ENCODE measurements at places on chromosomes 1 and 21. TPM values are rescaled to one million over a fixed set of nuclear protein-coding genes. Genes with fewer than 3 reads are reported as not detected.

- no peak for DNase-seq
Measured at GRCh38 chr1:44842862-44843655, at the start of gene PTCH2. TSS of gene PTCH2 (minus strand) at chr1:44843253. CDS start at chr1:44842932, 321 bp downstream.

DNA sequence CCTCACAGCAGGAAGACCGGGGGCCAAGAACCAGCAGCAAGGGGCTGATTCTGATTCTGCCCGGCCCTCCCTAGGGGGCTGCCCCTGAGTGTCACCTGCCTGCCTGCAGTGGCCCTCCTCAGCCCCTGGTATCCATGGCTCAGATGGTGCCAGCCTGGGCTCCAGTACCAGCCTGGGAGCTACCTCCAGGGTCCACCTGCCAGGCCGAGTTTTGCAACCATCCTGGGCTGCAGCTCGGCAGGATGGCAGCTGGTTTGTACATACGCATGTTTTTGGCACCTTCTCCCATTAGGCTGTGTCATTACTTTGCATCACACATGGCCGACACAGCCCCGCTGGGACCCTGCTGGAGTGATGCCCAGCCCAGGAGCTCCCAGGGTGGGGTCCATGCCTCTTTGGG, 93.3 kb upstream of the WNT4 start:
- no peak for DNase-seq

DNA sequence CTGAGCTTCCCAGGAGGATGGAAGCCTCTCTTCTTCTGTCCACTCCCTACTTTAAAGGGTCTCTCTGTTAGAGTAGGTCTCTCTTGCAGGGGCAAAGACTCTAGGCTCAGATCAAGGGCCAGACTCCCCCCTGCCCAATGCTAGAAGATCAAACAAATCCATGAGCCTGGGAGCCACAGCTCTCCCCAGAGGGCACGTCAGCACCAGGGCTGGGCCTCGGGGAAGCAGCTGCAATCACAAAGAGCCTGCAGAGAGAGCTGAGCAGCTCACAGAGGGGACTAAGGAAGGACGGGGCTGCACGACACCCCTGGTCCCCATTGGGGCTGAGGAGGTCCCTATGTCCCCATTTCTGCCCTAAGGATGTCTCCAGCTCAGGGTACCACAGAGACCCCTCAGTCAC, 3.9 kb downstream of the CNTN2 start:
- DNase-seq = no peak

DNA sequence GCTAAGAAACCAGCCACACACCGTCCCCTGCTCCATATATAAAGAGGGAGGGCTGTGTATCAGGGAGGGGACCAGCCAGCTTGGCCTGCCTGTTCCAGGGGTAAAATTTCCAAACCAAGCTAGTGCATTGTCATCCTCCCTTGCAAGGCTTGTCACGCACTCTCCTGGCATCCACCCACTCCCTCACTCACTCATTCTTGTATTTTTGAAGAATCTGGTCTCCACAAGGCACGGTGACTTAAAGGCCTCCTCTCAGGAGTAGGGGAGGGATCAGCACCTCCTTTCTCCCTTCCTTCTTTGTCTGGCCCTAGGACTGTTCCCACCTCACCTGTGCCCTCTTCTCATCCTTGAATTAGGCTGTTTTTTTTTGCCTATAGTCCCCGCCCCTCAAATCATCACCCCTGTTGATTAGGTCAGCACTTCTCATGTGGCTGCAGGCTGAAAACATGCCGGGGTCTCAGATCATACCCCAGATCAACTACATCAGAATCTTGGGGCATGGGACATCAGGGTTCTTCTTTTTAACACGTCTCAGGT, 5.0 kb downstream of the ABCA4 start:
- no peak for DNase-seq

The CFHR3 gene
- total RNA-seq = not detected

The SLC26A9 gene
- 0.15 TPM for total RNA-seq

The ADGRL2 gene
- total RNA-seq = 0.43 TPM

DNA sequence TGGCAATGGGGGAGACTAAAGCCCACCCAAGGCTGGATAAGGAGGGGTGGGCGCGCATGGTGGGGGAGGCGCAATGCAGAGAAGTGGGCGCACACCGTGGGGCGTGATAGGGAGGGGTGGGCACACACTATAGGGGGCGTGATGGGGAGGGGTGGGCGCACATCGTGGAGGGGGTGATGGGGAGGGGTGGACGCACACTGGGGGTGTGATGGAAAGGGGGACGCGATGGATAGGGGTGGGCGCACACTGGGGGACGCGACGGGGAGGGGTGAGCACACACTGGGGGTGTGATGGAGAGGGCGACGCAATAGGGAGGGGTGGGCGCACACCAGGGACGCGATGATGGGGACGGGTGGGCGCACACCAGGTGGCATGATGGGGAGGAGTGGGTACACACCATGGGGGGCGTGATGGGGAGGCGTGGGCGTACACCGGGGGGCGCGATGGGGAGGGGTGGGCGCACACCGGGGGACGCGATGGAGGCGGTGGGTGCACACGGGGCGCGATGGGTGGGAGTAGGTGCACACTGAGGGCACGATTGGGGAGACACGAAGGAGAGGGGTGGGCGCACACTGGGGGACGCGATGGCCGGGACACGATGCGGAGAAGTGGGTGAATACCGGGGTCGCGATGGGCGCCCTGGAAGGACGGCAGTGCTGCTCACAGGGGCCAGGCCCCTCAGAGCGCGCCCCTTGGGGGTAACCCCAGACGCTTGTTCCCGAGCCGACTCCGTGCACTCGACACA, 929 bp downstream of the SUMO3 start:
- DNase-seq = no peak

DNA sequence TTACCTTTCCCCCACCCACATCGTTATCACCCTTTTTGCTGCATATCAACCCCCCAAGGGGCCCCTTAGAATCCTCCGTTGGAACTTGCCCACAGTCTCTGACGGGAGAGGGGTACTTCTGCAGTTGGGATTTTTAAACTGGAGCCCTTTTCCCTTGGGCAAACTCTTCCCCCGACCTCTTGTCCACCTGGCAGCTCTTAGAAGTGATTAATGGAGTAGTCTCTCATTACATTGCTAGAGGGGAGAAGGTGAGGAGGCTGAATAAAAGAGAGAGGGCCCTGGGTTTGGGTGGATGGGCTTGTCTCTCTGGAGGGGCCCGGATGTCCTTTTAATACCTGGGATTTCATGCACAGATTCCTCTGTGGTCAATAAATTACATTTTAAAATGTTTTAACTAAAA, 27.2 kb upstream of the TSPAN2 start:
- DNase-seq = no peak

GRCh38 chr1:214414691-214415090, 133.7 kb downstream of the SMYD2 start:
- no peak for DNase-seq

DNA sequence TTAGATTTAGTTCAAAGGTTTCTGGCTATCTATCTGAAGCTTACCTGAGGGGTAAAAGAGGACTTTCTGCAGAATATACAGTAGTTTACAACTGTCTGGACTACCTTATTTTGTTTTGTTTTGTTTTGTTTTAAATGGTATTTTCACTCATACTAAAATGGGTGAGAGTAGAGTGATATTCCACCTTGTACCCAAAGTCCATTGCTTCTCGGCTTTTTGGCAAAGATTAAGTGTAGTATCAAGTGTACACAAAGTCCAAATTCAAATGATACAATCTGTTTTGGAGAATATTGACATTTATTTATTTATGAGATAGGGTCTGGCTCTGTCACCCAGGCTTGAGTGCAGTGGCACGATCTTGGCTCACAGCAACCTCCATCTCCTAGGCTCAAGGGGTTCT, 11.7 kb upstream of the SMG7 start:
- no peak for DNase-seq

The C8A gene
- 0.19 TPM for total RNA-seq

The TINAGL1 gene
- total RNA-seq = 0.40 TPM

The AZIN2 gene
- 0.31 TPM for total RNA-seq

The AVPR1B gene
- not detected for total RNA-seq

DNA sequence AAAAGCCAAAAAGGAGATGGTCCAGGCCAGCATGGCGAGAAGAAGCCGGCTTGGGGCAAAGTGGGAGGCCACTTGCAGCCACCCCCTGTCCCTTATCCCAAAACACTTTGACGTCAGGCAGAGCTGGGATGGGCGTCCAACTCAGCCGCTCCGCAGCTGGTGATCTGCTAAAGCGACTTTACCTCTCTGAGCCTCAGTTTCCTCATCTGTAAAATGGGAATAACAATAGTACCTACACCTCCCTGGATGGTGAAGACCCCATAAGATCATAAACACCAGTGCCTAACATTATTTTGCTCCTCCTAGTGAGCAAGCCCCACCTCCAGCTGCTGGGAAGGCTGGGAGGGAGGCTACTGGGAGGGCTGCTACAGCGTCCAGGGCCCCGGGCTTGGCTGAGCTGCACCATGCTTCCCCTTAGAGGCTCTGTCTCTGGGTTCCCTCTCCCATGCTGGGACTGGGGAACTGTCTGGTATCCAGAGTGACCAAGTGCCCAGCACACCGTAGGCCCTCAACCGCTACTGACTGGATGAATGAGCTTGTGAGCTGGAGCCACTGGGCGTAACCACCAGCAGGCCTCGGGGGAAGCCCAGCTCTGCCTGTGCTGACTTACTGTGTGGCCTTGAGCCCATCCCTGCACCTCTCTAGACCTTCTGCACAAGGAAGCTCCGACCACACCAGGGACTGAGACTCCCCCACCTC, 18.3 kb downstream of the IFFO2 start:
- no peak for DNase-seq

The GPX7 gene
- total RNA-seq = 2.6 TPM

GRCh38 chr1:156268336-156268735, 14.3 kb downstream of the SMG5 start:
- DNase-seq = no peak

- peak; percentile 73 for DNase-seq
Measured at GRCh38 chr1:186618401-186619170, 61.6 kb downstream of the PTGS2 start.

The ZFP69B gene
- total RNA-seq = 4.4 TPM

DNA sequence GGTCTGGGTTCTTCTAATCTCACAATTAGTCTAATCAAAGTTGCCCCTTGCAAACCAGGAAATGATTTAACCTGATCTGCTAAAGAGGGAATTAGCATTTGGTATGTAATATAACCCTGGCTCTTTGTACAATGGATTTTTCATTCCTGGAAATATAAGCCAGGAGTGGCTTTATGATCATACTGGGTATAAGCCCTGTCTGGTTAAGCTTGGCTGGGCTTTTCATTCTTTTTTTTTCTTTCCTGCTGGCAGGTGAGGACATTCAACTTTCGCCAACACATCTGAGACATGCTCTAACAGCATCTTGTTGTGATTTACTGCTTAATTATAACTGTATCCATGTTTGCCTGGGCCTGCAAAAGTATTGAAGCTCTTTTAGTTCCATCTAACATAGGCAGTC, 20.4 kb upstream of the SDE2 start:
- no peak for DNase-seq

DNA sequence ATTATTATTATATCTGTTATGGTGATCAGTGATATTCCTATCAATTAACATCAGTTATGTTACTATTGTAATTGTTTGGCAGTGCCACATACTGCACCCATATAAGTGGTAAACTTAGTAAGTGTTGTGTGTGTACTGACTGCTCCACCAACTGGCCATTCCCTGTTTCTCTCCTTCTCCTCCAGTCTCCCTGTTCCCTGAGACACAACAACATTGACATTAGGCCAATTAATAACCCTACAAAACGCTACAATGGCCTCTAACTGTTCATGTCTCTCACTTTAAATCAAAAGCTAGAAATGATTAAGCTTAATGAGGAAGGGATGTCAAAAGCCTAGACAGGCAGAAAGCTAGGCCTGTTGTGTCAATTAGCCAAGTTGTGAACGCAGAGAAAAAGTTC, 6.6 kb upstream of the THRAP3 start:
- no peak for DNase-seq

The THEM5 gene
- total RNA-seq = not detected

The IFI44 gene
- total RNA-seq = 79.2 TPM

The BLZF1 gene
- total RNA-seq = 7.2 TPM

The DMRTA2 gene
- total RNA-seq = not detected

The GPR37L1 gene
- not detected for total RNA-seq

GRCh38 chr1:110765640-110766335, 91.0 kb upstream of the KCNA3 start:
- DNase-seq = no peak

The SYT14 gene
- not detected for total RNA-seq

The ST7L gene
- total RNA-seq = 6.0 TPM

DNA sequence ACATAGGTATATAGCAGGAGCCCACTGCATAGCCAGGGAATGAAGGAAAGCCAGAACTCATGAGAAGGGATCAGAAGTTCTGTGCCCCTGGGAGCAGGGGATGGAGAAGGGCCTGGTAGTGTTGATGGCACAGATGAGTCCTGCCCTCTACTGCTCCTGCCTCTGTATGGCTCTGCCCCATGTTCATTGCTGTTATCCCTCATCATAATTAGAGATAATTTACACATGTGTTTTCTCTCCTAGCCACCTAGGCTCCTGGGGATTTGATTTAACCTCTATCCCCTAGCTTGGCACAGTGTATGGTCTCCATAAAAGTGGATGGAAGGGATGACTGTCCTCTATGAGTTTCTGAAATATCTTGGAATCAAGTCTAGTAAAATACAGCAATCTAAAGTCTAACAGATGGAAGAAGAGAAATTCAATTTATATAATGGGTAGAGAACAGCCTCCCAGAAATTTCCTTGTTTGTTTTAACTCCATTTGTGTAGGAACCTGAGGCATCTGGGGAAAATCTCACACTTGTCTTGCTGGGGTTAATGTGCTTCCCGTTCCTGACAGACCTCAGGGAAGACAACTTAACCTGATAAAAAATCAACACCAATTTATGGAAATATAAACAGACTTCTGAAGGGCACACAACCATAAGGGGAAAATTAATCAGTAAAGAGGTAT, 393.8 kb downstream of the HHAT start:
- no peak for DNase-seq

The TNFRSF9 gene
- 7.6 TPM for total RNA-seq

DNA sequence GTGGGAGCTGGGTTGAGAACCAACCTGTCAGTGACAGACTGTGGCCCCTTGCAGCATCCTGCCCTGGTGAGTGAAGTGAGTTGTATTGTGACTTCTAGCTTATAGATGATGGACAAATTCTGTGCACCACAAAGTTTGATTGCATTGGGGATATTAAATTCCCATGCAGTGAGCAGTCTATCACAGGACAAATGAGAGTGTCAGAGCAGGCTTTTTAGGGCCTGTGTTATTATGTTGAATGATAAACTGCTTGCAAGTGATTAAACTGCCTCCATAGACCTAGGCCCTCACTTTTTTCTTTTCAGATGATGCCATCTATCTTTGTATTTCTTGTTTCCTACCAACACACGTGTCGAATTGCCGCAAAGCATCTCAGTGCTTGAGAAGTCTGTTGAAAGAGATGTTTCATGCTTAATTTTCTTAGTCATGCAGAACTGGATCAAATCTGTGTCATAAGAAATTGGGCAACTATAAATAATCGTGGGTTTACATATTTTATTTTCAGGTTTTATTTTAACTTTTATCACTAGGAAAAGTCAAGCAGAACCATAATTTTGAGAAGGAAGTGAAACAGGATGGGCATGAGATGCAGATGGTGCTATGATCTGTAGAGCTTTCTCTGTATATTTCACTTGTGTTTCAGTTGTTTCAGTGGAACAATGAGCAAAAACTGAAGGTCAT, 199.2 kb downstream of the S1PR1 start:
- peak; percentile 82 for DNase-seq

The OR2T6 gene
- not detected for total RNA-seq

The OR14K1 gene
- not detected for total RNA-seq

GRCh38 chr1:119808972-119809550, 2.2 kb downstream of the REG4 start:
- DNase-seq = peak; percentile 11

- no peak for DNase-seq
Measured at GRCh38 chr1:213727853-213728592, 259.8 kb upstream of the PROX1 start.

Data from GM12878 (cell line).